ENCODE measurements at places on chromosomes 1 and 21. TPM values are rescaled to one million over a fixed set of nuclear protein-coding genes. Genes with fewer than 3 reads are reported as not detected.

The FNDC5 gene
- 0.85 TPM for total RNA-seq

The GPR3 gene
- 0.56 TPM for total RNA-seq

The UBR4 gene
- total RNA-seq = 70.2 TPM

The PRR9 gene
- not detected for total RNA-seq

The TMEM82 gene
- total RNA-seq = not detected

The DCST1 gene
- total RNA-seq = not detected

The CFHR2 gene
- total RNA-seq = not detected

The SPATA45 gene
- 1.1 TPM for total RNA-seq

The S100A8 gene
- total RNA-seq = not detected

The COQ8A gene
- 5.9 TPM for total RNA-seq

The SPATA1 gene
- 0.96 TPM for total RNA-seq

The TSNAX gene
- 35.2 TPM for total RNA-seq

The FCGR1A gene
- 0.19 TPM for total RNA-seq

The TRIM45 gene
- 3.4 TPM for total RNA-seq

Data from regular cardiac myocyte (primary cell).